ENCODE measurements at places on chromosomes 3 and 15. TPM values are rescaled to one million over a fixed set of nuclear protein-coding genes. Genes with fewer than 3 reads are reported as not detected.

Gene MST1R
- 7.5 TPM for total RNA-seq

Gene WDR76
- total RNA-seq, result 11.7 TPM

Gene RBMS3
- 0.94 TPM for total RNA-seq

Gene ATP13A5
- not detected for total RNA-seq

Gene FGD5
- not detected for total RNA-seq

Gene RAB6B
- 2.4 TPM for total RNA-seq

Gene STRC
- total RNA-seq, result 0.09 TPM

Gene SCG5
- total RNA-seq, result 2.1 TPM

Gene CADPS
- not detected for total RNA-seq

Gene GUCA1C
- not detected for total RNA-seq

Gene CCR8
- not detected for total RNA-seq

All from A549 treated with CpdA at 1 μM for 4 hours (cell line).